ENCODE measurements at places on chromosomes 3 and 15. TPM values are rescaled to one million over a fixed set of nuclear protein-coding genes. Genes with fewer than 3 reads are reported as not detected.

The ZNF774 gene
- polyA plus RNA-seq: 4.0 TPM

The BMF gene
- polyA plus RNA-seq: 18.1 TPM

The THRB gene
- polyA plus RNA-seq: 10.2 TPM

The LTK gene
- polyA plus RNA-seq: 4.1 TPM

The NOX5 gene
- polyA plus RNA-seq: not detected

The RASSF1 gene
- polyA plus RNA-seq: 21.0 TPM

The CCR8 gene
- polyA plus RNA-seq: not detected

The MUC4 gene
- polyA plus RNA-seq: 8.8 TPM

GRCh38 chr15:41943543-41944312, 28.6 kb downstream of the EHD4 start:
- peaks cover 25% of the 10 kb centered on the region for H3K4me1 ChIP-seq
- H3K36me3 ChIP-seq: no peaks in the 10 kb centered on the region
- DNase-seq: no peak

- no peak overlapping the region for H3K4me3 ChIP-seq
- DNase-seq: no peak
- no peak overlapping the region for H3K27ac ChIP-seq
- H3K27me3 ChIP-seq: no peaks in the 10 kb centered on the region
These were observed 185.1 kb upstream of the GALNT15 start for GRCh38 chr3:15989419-15989818.

GRCh38 chr15:59420986-59421618, 16.9 kb upstream of the FAM81A start:
- H3K27me3 ChIP-seq: no peaks in the 10 kb centered on the region
- DNase-seq: no peak
- no peak overlapping the region for H3K4me3 ChIP-seq
- H3K4me1 ChIP-seq: no peaks in the 10 kb centered on the region
- no peaks in the 10 kb centered on the region for H3K36me3 ChIP-seq

- no peak overlapping the region for H3K27ac ChIP-seq
- H3K27me3 ChIP-seq: no peaks in the 10 kb centered on the region
- H3K36me3 ChIP-seq: no peaks in the 10 kb centered on the region
- no peaks in the 10 kb centered on the region for H3K4me1 ChIP-seq
These were observed 110.5 kb downstream of the WDR72 start for GRCh38 chr15:53648934-53649333.

DNA sequence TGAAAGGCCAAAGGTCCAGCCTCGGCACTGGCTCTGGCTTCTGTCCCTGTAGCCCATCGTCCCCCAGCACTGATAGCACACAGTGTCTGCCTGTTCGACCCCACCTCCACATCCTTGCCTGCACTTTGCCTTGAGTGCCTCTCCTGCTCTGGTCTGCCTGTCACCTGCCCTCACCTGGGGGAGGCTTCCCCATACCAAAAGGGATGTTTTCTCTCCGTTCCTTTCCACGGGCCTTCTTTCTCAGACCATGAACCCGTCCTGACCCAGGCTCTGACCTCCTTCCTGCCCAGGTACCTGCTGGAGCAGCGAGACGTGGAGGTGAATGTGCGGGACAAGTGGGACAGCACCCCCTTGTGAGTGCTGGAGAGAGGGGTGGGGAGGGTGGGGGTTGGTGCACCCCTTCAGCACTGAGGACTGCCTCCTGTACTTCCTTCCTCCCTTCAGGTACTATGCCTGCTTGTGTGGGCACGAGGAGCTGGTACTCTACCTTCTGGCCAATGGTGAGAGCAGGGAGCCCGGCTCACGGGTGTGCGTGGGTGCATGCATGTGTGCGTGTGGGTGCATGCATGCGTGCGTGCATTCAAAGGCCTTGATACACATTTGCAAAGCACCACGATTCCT, 1.5 kb downstream of the ABTB1 start:
- H3K27ac ChIP-seq: peak overlapping the region; percentile 92
- peak overlapping the region; percentile 100 for H3K4me3 ChIP-seq
- H3K4me1 ChIP-seq: no peaks in the 10 kb centered on the region
- peaks cover 20% of the 10 kb centered on the region for H3K36me3 ChIP-seq
- peak; percentile 48 for DNase-seq
- no peaks in the 10 kb centered on the region for H3K27me3 ChIP-seq

- no peak for DNase-seq
- no peak overlapping the region for H3K4me3 ChIP-seq
- no peaks in the 10 kb centered on the region for H3K36me3 ChIP-seq
- no peak overlapping the region for H3K27ac ChIP-seq
These were observed 45.6 kb upstream of the NDUFB4 start for GRCh38 chr3:120550546-120550945.

GRCh38 chr3:64650715-64651114, 37.1 kb downstream of the ADAMTS9 start:
- H3K4me3 ChIP-seq: no peak overlapping the region
- peak overlapping the region; percentile 67 for H3K27ac ChIP-seq
- no peaks in the 10 kb centered on the region for H3K4me1 ChIP-seq
- no peaks in the 10 kb centered on the region for H3K27me3 ChIP-seq
- no peak for DNase-seq

DNA sequence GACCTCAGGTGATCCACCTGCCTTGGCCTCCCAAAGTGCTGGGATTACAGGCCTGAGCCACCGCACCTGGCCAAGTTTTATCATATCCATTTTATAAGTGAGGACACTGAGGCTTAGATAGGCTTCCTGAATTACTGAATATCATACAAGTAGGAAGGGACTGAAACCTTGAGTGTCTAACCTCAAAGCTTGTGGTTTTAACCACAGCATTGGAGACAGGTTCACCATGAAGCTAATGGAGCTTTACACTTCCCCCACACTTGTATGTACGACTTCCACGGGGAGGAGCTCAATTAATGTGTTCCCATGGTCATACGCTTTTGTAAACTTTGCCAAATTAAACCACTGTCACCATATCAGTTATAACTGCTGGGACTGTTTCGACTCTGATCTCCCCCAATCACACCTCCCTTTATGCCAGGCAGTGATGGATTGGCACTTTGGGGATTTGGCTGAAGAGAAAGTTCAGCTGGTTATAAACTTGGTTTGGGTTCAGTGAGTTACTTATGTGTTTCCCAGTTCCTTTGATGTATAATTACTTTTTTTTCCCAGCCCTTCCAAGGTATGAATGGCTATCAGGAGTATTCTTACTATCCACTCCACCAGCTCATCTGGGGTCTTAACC, 38.4 kb upstream of the MEIS2 start:
- no peaks in the 10 kb centered on the region for H3K27me3 ChIP-seq
- DNase-seq: no peak
- no peak overlapping the region for H3K27ac ChIP-seq
- no peaks in the 10 kb centered on the region for H3K36me3 ChIP-seq
- no peaks in the 10 kb centered on the region for H3K4me1 ChIP-seq

DNA sequence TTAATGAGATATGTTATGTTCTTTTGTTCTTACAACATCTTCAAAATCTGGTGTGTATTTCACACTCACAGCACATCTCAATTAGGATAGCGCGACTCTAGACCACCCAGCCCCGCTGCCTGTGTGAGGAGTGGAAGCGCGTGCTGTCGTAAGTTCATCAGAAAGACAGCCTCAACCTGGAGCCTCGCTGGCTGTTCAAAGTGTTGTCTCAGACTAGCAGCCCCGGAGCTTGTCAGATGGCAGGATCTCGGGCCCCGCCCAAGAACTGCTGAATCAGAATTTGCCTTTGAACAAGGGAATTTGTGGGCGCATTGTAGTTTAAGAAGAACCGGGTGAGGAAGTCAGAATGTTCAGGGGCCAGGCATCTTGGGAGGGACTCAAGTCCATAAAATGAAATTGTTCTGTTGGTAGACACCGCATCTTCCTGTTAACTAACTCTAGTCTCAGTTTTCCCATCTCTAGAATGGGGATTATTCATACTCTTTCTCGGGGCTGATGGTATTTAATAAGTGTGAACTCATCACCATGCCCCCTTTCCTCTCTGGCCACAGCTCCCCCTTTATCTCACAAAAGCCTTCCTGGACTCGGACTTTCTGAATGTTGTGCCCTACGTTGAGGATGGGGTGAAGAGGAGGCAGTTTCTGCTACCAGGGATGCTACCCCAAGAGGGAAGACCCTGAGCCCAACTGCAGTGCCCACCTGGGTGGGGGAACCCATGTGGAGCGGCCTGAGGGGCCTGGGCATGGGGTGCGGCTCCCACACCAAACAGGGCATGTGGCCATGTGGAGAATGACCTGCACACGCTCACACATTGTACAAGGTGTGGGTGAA, 40.4 kb downstream of the BHLHE40 start:
- no peaks in the 10 kb centered on the region for H3K36me3 ChIP-seq
- no peak overlapping the region for H3K27ac ChIP-seq
- peaks cover 8% of the 10 kb centered on the region for H3K4me1 ChIP-seq
- H3K27me3 ChIP-seq: no peaks in the 10 kb centered on the region
- no peak for DNase-seq

DNA sequence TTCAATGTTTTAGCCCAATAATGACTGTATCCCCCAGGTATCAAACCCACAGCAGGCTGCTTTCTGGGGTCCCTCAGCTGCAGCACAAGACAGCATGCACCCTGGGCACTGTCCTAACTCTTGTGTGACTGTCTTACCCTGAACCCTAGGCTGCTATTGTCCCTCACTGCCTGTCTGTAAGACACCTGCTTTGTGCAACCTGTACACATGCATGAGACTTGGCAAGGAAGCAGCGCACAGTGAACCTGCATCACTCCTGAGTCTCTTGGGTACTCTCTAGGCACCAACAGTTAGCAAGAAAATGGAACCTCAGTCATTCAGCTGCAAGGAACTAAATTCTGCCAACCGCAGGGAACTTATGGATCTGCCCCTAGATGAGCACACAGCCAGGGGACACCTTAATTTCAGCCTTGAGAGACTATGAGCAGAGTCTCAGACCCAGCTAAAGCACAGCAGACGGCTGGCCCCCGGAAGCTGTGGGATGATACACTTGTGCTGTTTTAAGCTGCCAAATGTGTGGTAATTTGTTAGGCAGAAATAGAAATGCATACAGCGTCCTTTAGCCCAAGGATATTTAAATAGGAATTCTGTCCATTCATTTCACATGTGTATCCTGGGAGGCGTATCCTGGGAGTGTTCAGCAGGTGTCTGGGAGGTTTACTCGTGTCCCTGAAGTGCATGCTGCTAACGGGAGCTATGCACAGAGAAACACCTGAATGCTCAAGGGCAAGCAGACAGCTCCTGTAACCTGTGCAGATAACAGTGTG, 223.8 kb downstream of the KLF13 start:
- H3K27me3 ChIP-seq: no peaks in the 10 kb centered on the region
- no peak for DNase-seq
- no peaks in the 10 kb centered on the region for H3K4me1 ChIP-seq
- H3K36me3 ChIP-seq: no peaks in the 10 kb centered on the region
- H3K27ac ChIP-seq: no peak overlapping the region

- H3K27me3 ChIP-seq: no peaks in the 10 kb centered on the region
- DNase-seq: no peak
- no peak overlapping the region for H3K27ac ChIP-seq
- H3K36me3 ChIP-seq: no peaks in the 10 kb centered on the region
- H3K4me3 ChIP-seq: no peak overlapping the region
These were observed 52.8 kb upstream of the GRM7 start for GRCh38 chr3:6807967-6808588.

DNA sequence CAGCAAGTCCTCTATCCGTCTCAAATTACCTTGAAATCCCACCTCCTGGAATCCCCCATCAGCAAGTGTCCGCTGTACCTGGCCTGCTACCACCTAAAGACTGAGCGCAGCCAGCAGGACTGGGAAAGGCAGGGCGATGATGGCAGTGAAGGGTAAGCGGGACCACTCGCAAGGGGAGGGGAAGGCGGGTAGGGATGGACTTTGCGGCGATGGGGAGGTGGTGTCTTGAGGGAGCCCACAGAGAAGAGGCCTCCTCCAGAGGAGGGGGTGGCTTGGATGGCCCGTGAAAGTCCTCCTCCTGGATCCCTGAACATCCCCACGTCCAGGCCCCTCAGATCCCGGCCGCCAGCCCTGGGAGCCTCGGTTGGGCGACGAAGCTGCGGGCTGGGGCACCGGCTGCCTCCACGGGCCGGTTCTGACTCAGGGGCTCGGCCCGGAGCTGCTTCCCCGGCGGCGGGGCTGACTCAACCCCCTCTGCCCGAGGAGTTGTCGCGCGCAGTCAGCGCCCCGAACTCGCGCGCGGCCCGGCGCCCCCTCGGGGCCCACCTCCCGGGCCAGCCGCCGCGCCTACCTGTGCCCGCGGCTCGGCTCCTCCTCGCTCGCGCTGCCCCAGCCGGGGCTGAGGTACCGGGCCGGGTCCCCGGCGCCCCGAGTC, 512 bp downstream of the LARP6 start:
- DNase-seq: no peak
- peaks cover 30% of the 10 kb centered on the region for H3K4me1 ChIP-seq
- H3K27me3 ChIP-seq: no peaks in the 10 kb centered on the region
- H3K36me3 ChIP-seq: no peaks in the 10 kb centered on the region
- H3K4me3 ChIP-seq: peak overlapping the region; percentile 87

- no peaks in the 10 kb centered on the region for H3K36me3 ChIP-seq
- no peak for DNase-seq
- H3K27me3 ChIP-seq: no peaks in the 10 kb centered on the region
- no peak overlapping the region for H3K4me3 ChIP-seq
- H3K4me1 ChIP-seq: no peaks in the 10 kb centered on the region
These were observed 1.5 kb downstream of the ZBED2 start for GRCh38 chr3:111593666-111594065.

GRCh38 chr3:31203960-31204795, 309.7 kb upstream of the GADL1 start:
- H3K36me3 ChIP-seq: no peaks in the 10 kb centered on the region
- no peak overlapping the region for H3K27ac ChIP-seq
- no peak overlapping the region for H3K4me3 ChIP-seq

- no peak overlapping the region for H3K4me3 ChIP-seq
- no peaks in the 10 kb centered on the region for H3K36me3 ChIP-seq
- no peak for DNase-seq
- H3K27ac ChIP-seq: no peak overlapping the region
- H3K4me1 ChIP-seq: no peaks in the 10 kb centered on the region
These were observed 12.4 kb downstream of the CCR4 start for GRCh38 chr3:32963871-32964270.

DNA sequence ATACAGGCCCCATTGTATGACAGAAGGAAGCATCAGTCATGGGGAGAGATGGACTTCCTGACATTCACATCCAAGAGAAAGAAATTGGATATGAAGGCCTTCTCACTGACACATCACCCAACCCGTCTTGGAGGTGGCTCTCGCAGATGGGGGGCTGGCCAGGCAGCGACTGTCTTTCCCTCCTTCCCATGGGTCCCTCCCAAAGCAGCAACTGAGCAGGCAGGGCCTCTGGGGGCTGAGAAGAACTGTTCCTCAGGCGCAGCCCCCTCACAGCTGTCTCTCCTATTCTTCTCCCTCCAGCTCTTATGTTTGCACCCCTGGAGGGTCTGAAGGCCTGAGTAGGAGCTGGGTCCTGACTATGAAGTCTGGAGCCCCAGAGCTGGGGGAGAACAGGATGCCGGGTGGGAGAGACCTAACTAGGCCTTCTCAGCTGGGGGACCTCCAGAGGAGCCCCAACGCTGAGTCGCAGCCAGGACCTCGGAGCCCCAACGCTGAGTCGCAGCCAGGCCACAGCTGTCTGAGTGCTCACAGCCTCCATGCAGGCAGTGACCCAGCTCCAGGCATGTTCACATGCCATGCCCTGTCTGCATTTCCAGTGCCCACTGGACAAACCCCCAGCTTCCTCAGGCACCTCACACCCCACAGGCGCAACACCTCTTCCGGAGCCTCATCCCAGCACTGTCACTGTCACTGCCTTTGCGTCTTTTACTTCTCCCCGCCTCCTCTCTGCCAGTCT, 29.6 kb downstream of the UMPS start:
- H3K27ac ChIP-seq: no peak overlapping the region
- peaks cover 14% of the 10 kb centered on the region for H3K4me1 ChIP-seq
- H3K36me3 ChIP-seq: peaks cover 14% of the 10 kb centered on the region

All from sigmoid colon (tissue), 7 donors.